ENCODE measurements at places on chromosomes 4 and X.

DNA sequence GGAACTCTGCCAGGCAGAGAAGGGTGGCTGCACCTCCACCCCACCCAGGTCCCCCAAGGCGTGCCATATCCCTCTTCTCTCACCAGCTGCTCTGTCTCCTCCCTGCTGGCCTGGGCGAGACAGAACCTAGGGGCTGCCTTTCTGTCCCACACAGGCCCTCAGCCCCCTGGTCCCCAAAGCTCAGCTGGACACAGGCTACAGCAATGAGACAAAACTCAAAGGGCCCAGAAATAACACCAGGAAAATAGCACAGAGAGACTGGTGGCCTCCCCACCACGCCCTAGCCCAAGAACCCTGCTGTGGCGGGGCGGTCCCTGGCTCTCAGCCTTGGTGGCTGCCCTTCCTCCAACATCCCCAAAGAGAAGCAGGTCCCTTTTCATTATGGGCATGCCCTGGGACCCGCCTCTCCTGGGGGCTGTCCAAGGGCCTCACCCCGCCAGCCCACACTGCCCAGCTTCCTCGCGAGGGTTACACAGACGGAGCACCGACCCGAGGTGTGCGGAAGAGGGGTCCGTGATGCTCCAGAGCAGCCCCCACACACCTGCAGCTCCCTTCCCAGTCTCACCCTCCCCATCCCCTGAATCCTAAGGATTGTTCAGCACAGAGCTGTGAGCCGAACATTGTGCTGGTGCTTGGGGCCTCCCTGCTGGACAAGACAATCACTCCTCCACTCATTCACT lies 67.7 kb upstream of the HMX1 start:
- no peak overlapping the region for H3K4me3 ChIP-seq
- H3K36me3 ChIP-seq, result no peaks in the 10 kb centered on the region
- H3K27ac ChIP-seq, result no peak overlapping the region
- no peaks in the 10 kb centered on the region for H3K27me3 ChIP-seq
- H3K4me1 ChIP-seq, result no peaks in the 10 kb centered on the region
- no peak for DNase-seq

DNA sequence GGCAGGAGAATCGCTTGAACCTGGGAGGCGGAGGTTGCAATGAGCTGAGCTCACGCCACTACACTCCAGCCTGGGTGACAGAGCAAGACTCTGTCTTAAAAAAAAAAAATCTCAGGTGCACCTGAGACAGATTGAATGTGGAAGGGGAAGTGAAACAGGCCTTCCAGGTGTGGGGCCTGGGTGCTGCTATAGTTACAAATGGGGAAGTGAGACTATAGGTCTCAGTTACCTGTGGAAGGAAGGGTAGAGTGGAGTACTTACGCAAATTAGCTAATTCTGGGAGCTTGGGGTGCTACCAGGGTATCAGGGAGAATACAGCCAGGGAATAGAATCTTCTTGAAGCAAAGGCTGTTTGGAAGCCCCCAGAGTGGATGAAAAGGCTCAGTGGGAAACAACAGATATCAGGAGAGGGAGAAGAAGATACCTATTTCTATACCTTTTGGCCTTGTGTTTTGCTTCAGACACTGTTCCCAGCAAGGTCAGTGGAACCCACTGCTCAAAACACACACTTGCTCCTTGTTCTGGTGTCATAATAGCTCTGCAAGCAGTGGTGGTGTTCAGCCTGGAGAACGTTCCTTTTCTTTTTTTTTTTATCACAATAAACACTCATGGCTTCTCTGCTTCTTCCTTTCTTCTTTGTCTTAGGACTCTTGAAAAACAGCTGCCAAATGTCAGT lies 7.0 kb downstream of the CD38 start:
- no peaks in the 10 kb centered on the region for H3K36me3 ChIP-seq
- H3K27me3 ChIP-seq, result no peaks in the 10 kb centered on the region
- H3K4me1 ChIP-seq, result peaks cover under 1% of the 10 kb centered on the region
- no peak overlapping the region for H3K4me3 ChIP-seq
- no peak overlapping the region for H3K27ac ChIP-seq
- no peak for DNase-seq

DNA sequence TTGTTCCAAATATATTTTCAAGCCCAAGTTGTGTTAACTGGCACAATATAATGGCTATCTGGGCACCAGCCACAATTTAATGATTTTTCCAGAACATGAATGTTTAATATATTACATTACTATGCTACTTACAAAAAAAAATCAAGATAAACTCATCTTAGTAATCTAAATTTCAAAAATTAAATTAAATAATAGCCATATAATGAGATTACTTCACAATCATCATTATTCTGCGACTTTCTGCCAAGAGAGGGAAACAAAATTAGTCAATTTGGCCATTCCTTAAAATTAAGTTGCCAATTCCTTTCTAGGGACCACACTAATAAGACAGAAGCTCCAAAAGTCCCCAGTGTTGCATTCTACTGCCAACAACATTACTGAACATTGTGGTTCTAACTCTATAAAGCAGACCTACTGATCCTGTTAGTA lies 7.5 kb downstream of the NEK1 start:
- DNase-seq, result no peak
- H3K27me3 ChIP-seq, result no peaks in the 10 kb centered on the region
- H3K36me3 ChIP-seq, result peaks cover 23% of the 10 kb centered on the region
- peaks cover 15% of the 10 kb centered on the region for H3K4me1 ChIP-seq
- no peak overlapping the region for H3K27ac ChIP-seq

DNA sequence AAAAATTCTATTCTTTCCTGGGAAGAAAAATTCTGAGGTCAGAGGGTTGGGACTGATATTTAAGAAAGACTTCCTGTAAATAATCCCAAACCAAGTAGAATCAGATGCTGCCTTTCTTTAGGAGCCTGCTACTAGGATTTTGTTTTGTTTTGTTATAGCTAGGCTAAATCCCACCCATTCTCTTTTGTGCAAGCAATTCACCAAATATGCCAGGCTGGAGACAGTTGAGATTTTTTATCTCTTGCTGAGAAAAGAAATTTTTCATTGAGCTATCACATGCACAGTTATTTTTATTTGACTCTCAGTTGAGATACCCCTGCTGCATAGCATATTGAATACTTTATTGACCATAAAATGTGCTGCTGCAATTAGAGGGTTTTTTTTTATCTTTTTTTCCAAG lies 196.0 kb downstream of the KCNIP4 start:
- no peak for DNase-seq
- no peaks in the 10 kb centered on the region for H3K36me3 ChIP-seq
- peaks cover 12% of the 10 kb centered on the region for H3K4me1 ChIP-seq
- no peak overlapping the region for H3K27ac ChIP-seq
- H3K27me3 ChIP-seq, result no peaks in the 10 kb centered on the region

- no peaks in the 10 kb centered on the region for H3K4me1 ChIP-seq
- no peaks in the 10 kb centered on the region for H3K36me3 ChIP-seq
- no peak overlapping the region for H3K27ac ChIP-seq
- H3K27me3 ChIP-seq, result no peaks in the 10 kb centered on the region
- DNase-seq, result no peak
Observed at GRCh38 chrX:115018040-115018647, 728 bp upstream of the IL13RA2 start.

GRCh38 chr4:25080571-25080970 lies 49.8 kb upstream of the LGI2 start:
- no peak overlapping the region for H3K27ac ChIP-seq
- no peaks in the 10 kb centered on the region for H3K4me1 ChIP-seq
- H3K36me3 ChIP-seq, result no peaks in the 10 kb centered on the region

GRCh38 chr4:6620891-6621555 lies 19.5 kb upstream of the MRFAP1 start:
- H3K27ac ChIP-seq, result no peak overlapping the region
- DNase-seq, result no peak
- no peak overlapping the region for H3K4me3 ChIP-seq
- H3K27me3 ChIP-seq, result no peaks in the 10 kb centered on the region
- no peaks in the 10 kb centered on the region for H3K36me3 ChIP-seq

- H3K36me3 ChIP-seq, result no peaks in the 10 kb centered on the region
- DNase-seq, result no peak
- no peak overlapping the region for H3K4me3 ChIP-seq
- H3K4me1 ChIP-seq, result no peaks in the 10 kb centered on the region
Observed at GRCh38 chr4:70895811-70896491, 6.2 kb upstream of the MOB1B start.

DNA sequence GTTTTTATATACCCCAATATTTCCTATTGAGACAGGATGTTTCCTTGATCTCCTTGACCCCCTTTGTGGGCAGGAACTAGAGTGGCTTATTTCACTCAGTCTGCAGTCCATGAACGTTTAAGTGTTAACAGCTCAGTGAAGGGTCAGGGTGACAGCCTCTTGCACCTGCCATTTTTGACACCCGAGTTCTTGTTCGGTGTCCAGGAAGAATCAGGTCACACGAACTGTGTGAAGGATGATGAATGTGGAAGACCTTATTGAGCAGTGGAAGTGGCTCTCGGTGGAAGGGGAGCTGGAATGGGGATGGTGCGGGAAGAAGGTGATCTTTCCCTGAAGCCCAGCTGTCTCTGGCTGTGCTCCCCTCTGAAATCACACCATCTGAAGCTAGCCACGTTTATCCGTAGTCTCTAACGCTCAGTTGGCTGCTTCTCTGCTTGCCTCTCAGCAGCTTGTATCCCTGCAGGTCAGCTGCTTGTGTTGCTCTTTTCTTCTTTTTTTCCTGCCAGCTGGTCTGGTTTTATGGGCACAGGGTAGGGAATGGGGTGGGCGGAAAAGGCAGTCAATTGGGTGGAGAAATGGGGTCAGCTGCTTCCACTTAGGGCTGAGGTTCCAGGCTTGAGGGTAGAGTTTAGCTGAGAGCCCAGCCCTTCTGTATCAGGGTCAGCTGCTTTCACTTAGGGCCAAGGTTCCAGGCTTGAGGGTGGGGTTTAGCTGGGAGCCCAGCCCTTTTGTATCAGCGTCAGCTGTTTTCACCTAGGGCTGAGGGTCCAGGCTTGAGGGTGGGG lies 29.0 kb upstream of the CCNG2 start:
- H3K4me1 ChIP-seq, result peaks cover 5% of the 10 kb centered on the region
- no peak for DNase-seq
- H3K27me3 ChIP-seq, result no peaks in the 10 kb centered on the region
- no peak overlapping the region for H3K27ac ChIP-seq
- H3K36me3 ChIP-seq, result no peaks in the 10 kb centered on the region

GRCh38 chr4:176789955-176790354 lies 2.8 kb downstream of the VEGFC start:
- peaks cover 8% of the 10 kb centered on the region for H3K4me1 ChIP-seq
- H3K36me3 ChIP-seq, result no peaks in the 10 kb centered on the region
- DNase-seq, result no peak
- no peak overlapping the region for H3K4me3 ChIP-seq
- no peak overlapping the region for H3K27ac ChIP-seq

DNA sequence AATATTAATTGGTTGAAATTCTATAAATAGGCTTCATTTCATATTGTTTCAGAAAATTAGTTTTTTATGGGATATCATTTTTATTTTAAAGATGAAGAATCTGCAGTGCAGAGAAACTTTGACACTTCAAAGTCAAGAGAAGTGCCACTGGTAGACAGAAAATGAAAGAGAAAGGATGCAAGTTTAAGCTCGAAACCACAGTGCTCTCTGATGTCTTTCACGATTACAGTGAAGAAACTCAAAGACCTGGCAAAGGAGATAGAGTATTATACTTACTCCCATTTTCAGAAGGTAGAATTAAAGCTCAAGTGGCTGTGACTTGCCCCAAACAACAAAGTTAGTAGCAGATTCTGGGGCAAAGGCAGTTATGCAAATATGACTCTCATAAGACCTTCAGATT lies 745.4 kb downstream of the TECRL start:
- no peaks in the 10 kb centered on the region for H3K27me3 ChIP-seq
- no peak overlapping the region for H3K27ac ChIP-seq
- H3K36me3 ChIP-seq, result no peaks in the 10 kb centered on the region
- H3K4me1 ChIP-seq, result no peaks in the 10 kb centered on the region
